ENCODE measurements at places on chromosomes 1 and 21.

- DNase-seq, result no peak
These were observed 979.2 kb downstream of the MRPL39 start for GRCh38 chr21:24628046-24628445.

DNA sequence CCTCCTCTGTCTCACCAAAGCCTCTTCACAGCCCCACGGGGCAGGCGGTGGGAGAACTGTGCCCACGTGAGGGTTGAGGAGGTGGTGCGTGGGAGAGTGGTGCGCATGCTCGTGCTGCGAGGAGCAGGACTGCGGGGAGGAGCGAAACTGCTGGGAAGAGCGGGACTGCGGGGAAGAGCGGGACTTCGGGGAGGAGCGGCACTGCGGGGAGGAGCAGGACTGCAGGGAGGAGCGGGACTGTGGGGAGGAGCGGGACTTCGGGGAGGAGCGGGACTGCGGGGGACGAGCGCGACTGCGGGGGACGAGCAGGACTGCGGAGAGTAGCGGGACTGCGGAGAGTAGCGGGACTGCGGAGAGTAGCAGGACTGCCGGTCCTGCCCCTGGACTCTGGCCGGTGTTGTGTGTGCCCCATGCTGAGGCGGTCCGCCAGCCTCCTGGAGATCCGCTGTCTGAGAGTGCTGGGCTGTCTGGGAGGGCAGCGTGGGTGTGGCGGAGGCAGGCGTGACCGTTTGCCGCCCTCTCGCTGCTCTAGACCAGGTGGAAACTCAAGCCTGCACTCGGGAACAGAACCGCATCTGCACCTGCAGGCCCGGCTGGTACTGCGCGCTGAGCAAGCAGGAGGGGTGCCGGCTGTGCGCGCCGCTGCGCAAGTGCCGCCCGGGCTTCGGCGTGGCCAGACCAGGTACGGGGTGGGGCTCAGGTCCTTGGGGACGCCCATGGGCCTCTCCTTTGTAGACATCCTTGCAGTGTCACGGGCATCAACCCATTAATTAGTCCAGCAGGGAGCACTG is 24.6 kb downstream of the TNFRSF1B start:
- DNase-seq, result no peak

DNA sequence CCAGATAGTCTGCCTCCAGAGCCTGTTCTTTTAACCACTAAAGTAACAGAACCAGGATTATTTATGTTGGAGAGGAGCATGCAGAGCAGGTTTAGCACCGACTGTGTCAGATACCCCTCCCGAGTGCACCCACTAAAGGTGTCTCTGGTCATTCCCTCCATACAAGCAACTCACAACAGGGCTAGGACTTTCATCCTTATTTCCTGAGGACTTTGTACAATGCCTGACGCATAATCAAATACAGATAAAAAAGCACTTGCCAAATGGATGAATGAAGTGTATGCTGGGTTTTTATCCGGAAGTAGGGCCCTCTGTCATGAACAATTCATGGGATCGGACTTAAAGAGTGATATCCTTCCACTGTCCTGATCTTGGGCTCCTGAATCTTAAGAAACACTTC is 26.0 kb downstream of the RPL5 start:
- DNase-seq, result no peak

- DNase-seq, result no peak
These were observed 91.4 kb downstream of the GPR161 start for GRCh38 chr1:168045311-168045710.

DNA sequence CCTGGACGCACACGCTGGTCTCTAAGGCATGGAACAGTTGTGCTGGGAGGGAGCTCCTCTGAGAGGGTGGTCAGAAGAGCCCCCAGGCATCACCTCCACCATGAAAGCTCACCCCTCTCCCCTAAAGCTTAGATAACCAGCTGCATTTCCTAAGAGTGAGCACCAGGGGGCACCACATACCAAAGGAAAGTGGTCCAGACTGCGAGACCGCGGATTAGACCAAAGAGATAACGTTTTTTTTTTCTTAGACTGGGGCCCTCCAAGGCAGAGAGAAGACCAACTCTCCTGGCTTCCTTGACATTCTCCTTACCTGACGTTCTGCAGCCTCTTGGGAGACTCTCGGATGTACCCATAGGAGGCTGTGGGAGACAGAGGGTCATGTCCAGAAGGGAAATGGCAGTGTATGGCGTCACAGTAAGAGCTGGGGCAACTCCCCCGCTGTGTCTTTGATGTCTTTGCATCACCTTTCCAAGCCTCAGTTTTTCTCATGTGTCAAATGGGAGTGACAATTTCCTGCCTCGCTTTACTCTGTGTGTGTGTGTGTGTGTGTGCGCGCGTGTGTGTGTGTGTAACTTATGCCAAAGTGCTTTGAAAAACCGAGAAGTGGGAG is 12.3 kb upstream of the IFNLR1 start:
- peak; percentile 52 for DNase-seq

DNA sequence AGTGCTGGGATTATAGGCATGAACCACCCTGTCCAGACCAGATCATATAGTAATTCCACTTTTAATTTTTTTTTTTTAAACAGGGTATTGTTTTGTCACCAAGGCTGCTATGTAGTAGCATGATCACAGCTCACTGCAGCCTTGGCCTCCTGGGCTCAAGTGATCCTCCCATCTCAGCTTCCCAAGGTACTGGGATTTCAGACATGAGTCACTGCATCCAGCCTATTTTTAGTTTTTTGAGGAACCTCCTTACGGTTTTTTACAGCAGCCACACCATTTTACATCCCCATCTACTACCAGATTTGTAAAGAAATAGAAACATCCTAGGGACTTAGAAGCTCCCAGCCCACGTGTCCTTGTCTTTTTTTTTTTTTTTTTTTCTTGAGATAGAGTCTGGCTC is 24.0 kb downstream of the L1TD1 start:
- DNase-seq, result no peak

- DNase-seq, result no peak
These were observed 182.7 kb downstream of the C1orf94 start for GRCh38 chr1:34359411-34359810.

GRCh38 chr1:175742790-175743459 is 470 bp downstream of the TNR start:
- DNase-seq, result no peak

DNA sequence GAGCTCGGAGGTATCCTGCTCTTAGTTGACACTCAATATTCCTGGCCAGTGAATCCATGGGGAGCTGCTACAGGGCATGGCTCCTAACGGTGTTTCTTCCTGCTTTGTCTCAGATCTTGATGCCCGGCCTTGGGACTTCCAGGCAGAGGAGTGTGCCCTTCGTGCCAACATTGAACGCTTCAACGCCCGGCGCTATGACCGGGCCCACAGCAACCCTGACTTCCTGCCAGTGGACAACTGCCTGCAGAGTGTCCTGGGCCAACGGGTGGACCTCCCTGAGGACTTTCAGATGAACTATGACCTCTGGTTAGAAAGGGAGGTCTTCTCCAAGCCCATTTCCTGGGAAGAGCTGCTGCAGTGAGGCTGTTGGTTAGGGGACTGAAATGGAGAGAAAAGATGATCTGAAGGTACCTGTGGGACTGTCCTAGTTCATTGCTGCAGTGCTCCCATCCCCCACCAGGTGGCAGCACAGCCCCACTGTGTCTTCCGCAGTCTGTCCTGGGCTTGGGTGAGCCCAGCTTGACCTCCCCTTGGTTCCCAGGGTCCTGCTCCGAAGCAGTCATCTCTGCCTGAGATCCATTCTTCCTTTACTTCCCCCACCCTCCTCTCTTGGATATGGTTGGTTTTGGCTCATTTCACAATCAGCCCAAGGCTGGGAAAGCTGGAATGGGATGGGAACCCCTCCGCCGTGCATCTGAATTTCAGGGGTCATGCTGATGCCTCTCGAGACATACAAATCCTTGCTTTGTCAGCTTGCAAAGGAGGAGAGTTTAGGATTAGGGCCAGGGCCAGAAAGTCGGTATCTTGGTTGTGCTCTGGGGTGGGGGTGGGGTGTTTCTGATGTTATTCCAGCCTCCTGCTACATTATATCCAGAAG is 16.7 kb downstream of the ALX3 start:
- DNase-seq, result peak; percentile 47

DNA sequence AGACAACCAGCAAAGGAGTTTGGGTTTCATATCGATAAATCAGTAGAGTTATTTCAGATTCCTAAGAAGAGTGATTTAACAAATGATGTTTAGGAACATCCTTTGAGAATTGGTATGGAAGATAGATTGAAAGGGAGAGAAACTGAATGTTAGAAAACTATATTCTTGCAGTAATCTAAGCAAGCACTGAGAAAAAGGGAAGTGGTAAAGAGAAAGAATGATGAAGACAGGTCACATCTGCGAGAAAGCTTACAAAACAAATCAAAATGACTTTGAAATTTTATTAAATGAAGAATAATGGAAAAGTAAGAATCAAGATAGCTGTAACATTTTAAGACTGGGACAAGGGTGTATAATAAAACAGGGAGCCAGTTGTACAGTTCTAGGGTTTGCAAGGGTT is 177.0 kb downstream of the HS2ST1 start:
- DNase-seq, result no peak
